Fibroblast of the conjunctiva (primary cell): ENCODE measurements at places on chromosomes 12 and 14.

GRCh38 chr12:96302687-96303310 lies 97.4 kb downstream of the CDK17 start:
- DNase-seq, result no peak

GRCh38 chr14:96727491-96727890 lies 69.7 kb upstream of the VRK1 start:
- DNase-seq, result no peak

GRCh38 chr14:53964249-53964648 lies 7.6 kb upstream of the BMP4 start:
- DNase-seq, result no peak

DNA sequence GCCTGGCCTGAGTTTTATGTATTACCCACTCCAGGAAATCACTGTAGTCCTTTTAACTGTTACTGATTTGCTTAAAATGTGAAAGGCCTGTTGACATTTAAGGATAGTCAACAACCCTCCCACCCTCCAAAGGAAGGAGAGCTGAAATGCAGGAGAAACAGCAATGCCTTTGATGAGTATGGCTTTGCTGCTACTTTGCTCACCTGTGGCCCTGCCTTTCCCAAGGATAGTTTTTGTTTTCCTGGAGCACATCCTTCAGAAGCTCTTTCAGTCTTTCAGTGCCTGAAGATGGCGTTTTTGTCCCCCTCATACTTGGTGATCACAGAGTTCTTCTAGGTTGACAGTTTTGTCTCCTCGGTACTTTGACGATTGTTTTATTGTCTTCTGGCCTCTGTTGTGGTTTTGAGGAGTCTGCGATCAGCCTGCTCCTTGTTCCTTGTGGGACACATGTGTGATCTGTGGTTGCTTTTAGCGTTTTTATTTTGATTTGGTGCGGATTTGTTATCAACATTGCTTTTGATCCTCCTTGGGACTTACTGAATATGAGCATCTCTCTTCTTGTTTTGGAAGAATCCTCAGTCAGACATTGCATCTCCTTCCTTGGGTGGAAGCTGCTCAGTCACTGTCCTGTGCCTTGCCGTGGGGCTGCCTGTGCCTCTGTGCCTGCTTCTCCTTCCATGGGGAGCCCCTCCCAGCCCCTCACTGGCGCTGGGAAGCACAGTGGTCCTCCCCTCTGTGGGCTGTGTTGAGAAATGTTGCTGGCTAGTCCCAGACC lies 17.2 kb downstream of the PACS2 start:
- no peak for DNase-seq
